ENCODE measurements at places on chromosomes 2 and 18. TPM values are rescaled to one million over a fixed set of nuclear protein-coding genes. Genes with fewer than 3 reads are reported as not detected.

Gene NYAP2
- not detected for total RNA-seq

- DNase-seq = peak; percentile 47
Observed at GRCh38 chr2:42618972-42619371, 50.5 kb downstream of the MTA3 start.

Gene CASP8
- total RNA-seq = 19.6 TPM

DNA sequence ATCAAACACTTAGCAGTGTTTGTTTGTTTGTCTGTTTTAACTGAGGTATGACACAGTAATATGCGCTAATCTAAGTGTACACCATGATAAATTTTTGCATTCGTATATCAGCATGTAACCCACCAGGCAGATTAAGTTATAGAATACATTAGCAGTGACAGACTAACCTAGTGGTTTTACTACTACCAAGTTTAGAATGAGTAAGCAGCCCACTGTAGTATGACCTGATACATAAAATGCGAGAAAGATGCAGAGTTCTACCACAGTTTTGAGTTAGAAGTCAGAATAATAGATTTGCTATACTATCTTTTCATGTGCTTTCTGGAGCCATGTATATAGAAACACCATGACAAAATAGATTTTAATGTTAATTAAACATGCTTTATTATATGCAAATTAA, 19.1 kb upstream of the MAP4K4 start:
- no peak for DNase-seq

Gene SP100
- total RNA-seq = 56.4 TPM

- DNase-seq = no peak
Observed at GRCh38 chr2:146642066-146642465, 1202.8 kb upstream of the ACVR2A start.

GRCh38 chr2:23411752-23412431, 26.9 kb downstream of the KLHL29 start:
- DNase-seq = peak; percentile 83

DNA sequence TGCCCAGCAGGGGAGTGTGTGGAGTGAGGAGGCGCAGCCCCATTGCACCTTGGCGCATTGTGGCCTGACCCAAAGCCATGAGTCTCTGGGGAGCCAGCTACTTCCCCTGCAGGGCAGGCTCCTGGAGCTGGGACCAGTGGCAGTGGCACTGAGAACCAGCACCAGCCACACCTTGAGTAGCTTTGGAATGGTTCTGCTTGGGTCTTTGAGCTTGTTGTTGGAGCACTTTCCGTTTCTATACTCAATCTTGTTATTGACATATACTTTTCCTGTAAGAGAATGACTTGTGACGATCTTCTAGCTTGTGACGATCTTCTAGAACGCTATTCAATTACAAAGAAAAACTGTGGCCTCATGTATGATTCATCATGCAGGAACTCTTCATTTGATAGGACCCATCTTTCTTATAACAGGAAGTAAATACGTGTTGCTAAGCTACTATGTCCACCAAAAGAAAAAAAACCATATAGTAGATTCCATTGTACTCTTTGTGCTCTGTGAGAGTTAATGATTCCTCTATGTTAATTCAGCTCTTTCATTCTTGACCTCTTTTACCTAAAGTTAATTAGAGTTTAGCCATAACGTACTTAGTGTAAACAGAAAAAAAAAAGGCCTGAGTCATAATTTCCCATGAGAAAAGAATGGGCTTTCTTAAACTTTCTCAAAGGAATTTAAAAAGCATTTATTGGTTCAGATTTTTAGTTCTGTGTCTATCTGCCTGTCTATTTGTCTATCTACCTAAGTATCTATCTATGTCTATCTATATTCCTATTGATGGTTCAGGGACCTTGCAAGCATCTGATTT, 113.1 kb downstream of the GATA6 start:
- DNase-seq = peak; percentile 14

GRCh38 chr2:37568565-37568964, 102.9 kb downstream of the CDC42EP3 start:
- DNase-seq = no peak

Gene ELOA2
- total RNA-seq = not detected

Gene ARHGAP25
- total RNA-seq = 0.13 TPM

Gene CCDC74B
- 24.8 TPM for total RNA-seq

Gene DYNC2LI1
- total RNA-seq = 20.9 TPM

Gene DYNAP
- not detected for total RNA-seq

DNA sequence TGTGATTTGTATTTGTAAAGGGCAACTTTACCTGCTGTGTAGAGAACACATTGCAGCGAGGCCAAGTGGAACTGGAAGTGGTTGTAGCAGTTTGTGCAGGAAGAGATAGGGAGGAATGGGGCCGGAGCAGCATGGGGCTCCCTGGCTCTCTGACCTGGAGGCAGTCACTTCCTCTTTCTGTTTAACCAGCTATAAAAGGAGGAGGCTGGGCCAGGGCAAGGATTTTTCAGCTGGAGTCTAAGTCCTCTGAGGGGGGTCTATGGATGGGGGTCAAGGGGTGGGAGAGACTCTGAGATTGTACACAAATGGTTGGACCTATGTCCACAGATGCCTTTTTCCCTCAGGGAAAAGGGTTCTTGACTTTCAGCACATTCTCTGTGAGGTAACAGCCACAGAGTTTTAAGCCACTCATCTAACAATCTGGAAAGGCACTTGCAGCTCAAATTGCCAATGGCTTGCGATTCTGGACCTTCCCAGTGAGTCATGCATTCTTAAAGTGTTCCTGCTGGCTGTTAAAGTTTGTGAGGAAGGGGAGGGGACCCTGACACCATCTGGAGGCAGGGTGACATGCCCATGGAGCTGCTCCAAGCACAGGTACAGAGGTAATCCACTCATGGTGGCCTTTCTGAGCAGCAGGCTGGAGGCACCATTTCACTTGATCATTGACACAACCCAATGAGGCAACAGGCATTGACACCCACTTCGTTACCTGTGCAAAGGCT, 347.0 kb downstream of the CYRIA start:
- DNase-seq = no peak

GRCh38 chr18:49742316-49743116, 70.8 kb downstream of the ACAA2 start:
- DNase-seq = no peak

Gene SLC30A3
- not detected for total RNA-seq

GRCh38 chr18:78637442-78638402, 341.9 kb upstream of the SALL3 start:
- DNase-seq = no peak

Gene TMEM37
- total RNA-seq = not detected

- no peak for DNase-seq
Observed at GRCh38 chr18:70994116-70994515, 705.3 kb downstream of the SOCS6 start.

- no peak for DNase-seq
Observed at GRCh38 chr2:100936070-100936741, 65.9 kb upstream of the RPL31 start.

Gene ASPRV1
- total RNA-seq = not detected

Gene UPP2
- not detected for total RNA-seq

DNA sequence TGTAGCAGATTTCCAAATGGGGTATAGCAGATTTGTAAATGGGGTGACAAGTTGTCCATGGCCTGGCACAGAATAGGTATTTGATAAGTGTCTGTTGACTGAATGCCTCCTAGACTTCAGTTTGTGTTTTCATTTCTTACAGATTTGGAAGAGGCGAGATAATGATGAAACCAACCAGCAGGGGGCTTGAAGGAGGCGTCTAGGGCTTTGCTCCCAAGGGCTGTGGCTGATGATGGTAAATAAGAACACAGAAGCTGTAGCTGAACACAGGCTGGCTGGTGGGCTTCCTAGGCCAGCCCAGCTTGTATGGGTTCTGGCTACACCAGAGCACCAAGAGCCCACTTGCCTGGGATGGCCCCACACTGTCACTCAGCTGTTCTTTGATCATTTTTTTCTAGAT, 19.4 kb downstream of the SFTPB start:
- DNase-seq = peak; percentile 58

DNA sequence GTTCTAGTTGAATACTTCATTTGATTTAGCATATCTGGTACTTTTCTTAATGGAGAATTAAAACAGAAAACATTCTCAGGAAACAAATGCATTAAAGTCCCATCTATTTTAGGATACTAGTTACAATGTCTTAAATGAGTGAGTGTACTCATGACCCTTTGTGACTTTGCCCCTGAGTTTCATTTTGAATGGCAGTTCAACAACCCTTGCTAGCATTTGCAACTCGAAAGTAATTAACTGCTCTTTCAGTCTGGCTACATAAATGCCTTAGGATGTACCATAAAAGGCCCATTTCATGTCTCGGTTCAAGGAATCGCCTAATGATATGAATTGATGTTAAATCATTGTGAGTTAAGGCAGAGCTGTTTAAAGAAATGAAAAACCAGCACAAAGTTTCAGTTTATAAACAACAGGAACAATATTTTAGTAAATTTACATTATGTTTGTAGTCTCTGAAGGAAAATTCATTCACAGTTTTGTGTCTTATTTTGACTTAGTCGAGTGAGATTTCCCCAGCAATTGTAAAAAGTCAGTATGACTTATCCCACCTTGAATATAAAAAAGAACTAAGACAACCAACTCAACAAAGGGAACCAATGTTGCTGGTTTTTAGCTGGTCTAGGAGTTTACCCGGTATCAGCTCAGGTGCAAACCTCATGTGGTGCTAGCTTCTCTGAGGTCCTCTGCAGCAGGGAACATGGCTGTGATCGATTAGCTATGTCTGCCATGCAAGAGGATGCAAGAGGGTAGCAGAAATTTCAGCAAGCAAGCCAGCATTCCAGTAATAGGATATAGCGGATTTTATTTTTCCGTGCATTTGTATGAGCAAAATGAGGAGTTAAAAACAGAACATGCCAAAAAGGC, 386.2 kb downstream of the PTPRM start:
- DNase-seq = no peak

GRCh38 chr2:168359082-168359481, 97.0 kb upstream of the CERS6 start:
- DNase-seq = no peak

GRCh38 chr2:237698358-237698694, 70.9 kb downstream of the LRRFIP1 start:
- no peak for DNase-seq

DNA sequence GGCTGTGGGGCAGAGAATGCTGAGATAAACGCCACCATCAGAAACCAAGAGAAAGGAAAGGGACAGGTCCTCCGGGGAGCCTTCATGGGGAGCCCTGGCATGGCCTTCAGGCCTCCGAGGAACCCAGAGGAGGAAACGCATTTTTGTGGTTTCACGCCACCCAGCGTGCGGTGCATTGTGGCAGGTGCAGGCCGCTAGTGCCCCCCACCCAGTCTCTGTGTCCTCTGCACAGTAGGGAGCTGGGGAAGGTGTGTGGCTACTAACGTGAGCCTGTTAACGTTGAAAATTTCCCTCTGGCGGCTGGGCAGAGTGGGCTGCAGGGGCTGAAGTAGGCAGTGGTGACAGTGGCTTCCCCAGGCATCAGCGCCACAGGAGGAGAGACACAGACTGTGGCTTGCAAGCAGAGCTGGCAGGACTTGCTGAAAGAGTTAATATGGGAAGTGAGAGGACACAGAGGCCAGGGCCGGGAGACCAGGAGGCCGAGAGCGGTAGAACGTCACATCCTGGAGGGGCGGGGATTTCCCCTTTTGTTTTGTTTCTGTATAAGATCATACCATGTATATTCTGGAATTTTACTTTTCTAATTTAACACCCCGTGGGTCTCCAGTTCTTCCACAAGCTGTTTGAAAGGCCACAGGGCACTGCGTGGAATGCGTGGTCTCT, 166.9 kb downstream of the GBX2 start:
- no peak for DNase-seq

DNA sequence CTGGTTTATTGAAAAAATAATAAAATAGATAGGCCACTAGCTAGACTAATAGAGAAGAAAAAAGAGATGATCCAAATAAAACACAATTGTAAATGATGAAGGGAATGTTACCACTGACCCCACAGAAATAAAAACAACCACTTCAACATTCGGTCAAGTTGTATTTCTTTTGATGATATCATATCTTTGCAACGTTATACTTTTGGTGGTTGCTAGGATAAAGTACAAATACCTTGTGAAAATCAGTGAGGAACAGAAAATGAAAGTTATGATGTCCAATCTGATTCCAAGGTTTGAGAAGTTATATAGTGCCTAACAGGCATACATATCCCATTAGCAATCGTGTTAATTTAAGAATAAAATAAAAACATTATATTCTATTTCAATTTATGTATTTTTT, 6.6 kb upstream of the ASNSD1 start:
- peak; percentile 58 for DNase-seq

DNA sequence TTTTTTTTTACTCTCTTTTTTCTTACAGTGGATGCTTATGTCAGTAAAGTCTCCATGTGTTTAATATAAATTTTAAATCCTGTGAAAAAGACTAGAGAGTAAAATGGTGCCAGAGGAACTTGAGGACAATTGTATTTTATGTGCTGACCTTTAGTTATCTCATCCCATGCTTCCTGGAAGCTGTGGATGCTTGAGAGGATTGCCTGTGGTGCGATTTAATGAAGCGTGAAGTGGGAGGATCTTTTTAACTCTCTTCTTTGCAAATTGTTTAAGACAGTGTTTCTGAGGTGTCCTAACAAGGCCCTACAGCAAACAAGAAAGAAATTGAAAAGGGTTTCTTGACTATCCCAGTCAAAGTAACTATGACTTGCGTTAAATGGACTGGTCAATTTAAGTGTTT, 84.2 kb downstream of the DTNA start:
- no peak for DNase-seq

GRCh38 chr2:37671816-37672103, 318 bp upstream of the CDC42EP3 start:
- peak; percentile 65 for DNase-seq

DNA sequence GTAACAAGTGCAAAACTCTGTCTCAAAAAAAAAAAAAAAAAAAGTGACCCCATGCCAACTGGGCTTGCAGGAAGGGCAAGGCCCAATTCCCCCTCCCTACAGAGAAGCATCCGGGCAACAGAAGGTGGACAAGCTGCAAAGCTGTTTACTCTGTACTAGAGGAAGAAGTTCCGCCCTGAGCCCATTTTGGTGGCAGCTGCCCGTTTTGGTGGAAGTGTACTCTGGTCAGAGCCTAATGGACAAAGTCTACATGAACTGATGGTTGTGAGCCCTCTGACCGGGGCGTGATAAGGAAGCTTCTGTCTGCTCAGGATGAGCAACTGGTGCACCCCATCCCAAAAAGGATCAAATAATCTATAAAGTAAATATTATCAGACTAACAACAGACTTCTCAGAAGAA, 65.0 kb downstream of the TRAPPC8 start:
- no peak for DNase-seq

GRCh38 chr2:98771721-98772524, 41.0 kb upstream of the MGAT4A start:
- no peak for DNase-seq

DNA sequence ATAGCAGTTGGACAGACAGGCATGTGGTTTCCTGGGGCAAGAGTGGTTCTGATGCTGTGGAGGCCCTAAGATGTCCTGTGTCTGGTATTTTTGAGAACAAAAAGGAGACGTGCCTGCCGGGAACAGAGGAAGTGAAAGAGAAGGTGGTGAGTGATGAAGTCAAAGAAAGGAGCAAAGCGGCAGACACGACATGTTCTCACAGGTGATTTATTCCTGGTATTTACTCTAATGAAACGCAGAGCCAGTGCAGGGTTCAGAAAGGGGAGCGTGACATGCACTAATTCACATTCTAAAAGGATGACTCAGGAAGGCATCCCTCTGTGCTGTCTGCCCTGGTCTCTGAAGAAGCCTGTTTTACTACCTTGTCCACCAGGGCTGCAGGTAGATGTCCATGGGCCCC, 211.0 kb downstream of the KCNE4 start:
- DNase-seq = no peak

- DNase-seq = peak; percentile 8
Observed at GRCh38 chr18:76927223-76927725, 104.9 kb downstream of the ZNF236 start.

All from LHCN-M2 (cell line).